ENCODE measurements at places on chromosomes 1 and 21.

DNA sequence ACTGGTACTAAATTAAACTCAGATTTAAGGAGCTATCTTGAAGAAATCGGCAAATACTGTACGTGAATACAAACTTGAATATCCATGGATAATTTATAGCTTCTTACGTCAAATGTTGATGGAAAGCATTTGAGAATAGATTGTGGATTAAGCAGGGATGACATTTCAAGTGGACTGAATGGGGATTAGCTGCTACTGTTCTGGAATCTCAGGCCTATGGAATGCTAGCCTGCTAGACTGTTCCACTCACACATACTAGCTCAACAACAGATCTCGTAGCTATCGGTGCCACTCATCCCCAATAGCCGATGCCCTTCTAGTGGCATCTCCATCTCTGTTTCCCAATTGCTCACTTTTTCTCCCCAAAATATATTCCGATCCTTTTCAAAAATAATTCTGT, 62.0 kb upstream of the USP25 start:
- no peak for DNase-seq

DNA sequence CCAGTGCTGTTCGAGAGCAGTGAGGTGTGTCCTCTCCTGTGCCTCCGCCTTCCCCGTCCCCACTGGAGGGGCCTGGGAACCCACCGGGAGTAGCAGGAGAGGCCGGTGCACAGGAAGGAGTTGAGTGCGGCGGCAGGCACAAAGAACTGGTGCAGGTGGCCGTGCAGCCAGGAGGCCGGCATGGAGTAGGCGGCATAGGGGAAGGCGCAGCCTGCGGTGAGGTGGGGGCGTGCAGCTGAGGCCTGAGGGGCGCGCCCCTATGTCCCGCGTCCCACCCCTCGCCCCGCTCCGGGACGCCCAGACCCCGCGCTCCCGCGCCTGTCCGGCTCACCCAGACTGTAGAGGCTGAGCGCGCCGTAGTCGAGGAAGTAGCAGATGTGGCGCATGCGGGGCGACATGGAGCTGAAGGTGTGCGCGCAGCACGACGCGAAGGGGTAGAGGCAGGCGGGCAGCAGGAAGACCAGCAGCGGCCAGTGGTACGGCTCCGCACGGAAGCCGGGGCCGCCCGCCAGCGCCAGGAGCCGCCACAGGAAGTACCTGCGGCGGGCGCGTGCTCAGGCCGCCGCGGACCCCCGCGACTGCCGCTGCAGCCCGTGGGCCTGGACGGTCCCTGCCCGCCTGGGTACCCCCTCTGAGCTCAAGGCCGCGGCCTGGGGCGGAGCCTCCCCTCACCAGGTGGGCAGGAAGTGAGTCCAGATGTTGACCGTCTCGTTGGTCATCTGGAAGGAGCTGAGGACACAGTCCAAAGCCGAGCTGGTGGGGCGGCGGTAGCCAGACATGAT, 2.2 kb downstream of the PAQR6 start:
- DNase-seq, result peak; percentile 54

GRCh38 chr1:10054465-10054864, 21.7 kb downstream of the UBE4B start:
- DNase-seq, result no peak

DNA sequence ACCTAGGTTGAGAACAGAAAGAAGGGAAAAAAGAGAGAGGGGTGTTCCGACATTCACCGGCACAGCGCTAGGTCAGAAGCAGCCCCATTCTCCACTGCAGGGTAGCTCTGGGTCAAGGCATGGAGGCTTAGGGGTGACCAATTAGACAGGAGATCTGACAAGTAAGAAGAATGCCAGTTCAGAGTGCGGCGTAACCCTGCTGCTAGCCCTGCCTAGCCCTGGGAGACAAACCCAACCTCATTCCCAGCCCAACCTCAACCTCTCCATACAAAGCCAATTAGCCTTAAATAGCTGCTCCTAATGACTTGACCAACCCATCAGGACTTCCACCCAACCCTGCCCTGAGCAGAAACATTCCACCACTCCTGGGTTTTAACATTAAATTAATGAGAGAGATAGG, 3.4 kb downstream of the PRELP start:
- DNase-seq, result no peak

- no peak for DNase-seq
These were observed 87.6 kb downstream of the PDE9A start for GRCh38 chr21:42741066-42741465.

DNA sequence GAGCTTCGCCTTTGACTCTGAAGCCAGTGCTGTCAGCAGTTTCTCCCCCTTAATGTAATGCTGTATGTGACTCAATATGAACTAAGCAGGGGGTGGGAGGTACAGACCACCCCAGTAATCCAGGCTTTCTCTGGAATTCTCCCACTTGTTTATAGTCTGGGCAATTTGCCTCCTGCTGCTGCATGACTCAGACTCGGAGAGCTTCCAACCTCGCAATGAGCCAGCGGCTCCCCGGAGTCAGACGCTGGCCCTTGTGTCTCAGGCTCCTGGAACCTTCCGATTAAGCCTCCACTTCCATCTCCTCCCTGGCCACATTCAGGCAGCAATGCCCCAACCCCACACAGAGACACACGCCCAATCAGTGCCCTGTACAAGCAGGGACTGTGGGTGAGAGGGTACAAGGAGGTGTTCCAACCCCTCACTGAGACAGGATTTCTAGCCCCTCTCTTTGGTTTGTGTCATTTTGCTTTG, 471.7 kb upstream of the VAMP3 start:
- no peak for DNase-seq

DNA sequence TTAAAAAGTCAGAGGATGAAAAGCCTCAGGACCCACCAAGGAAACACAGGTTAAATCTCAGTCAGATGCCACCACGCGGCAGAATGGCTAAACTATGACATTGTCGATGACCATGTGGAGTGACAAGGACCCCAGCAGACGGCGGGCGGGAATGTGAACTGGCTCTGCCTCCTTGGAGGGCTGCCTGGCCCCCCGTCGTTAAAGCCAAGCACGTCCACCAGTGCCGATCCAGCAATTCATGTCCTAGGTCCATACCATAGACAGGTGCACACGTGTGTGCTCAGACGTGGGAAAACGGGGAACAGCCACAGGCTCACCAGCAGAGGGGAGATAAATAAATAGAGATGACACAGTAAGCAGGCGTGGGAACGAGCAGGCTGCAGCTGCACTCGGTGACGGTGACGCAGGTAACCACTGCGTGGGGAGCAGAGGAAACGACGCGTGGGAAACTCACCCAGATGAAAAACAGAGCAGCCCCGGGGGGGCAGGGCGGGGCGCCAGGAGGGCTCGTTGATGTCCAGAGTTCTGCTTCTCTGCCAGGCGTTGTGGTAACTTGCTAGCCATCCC, 28.3 kb upstream of the PCBP3 start:
- DNase-seq, result peak; percentile 90

GRCh38 chr1:98048751-98049325, 128.0 kb upstream of the DPYD start:
- DNase-seq, result no peak

- DNase-seq, result no peak
These were observed 111.7 kb upstream of the COA6 start for GRCh38 chr1:234261545-234261944.

DNA sequence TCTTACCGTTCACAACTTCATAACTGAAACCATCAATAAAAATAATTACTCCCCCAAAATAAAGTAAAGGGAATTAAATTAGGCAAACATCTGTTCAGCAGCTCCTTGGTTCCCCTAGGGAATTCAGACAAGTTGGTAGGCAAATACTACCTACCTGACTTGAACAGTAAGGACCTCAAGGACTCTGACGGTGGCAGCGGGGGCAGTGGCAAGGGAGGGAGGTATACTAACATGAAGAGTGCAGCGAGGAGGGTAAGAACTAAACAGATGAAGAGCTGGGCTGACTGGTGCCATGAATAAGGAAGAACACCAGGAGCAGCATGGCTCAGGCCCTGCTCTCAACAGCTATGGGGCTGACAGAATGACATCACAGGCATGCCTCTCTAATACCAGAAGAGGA, 33.1 kb downstream of the MTOR start:
- no peak for DNase-seq

DNA sequence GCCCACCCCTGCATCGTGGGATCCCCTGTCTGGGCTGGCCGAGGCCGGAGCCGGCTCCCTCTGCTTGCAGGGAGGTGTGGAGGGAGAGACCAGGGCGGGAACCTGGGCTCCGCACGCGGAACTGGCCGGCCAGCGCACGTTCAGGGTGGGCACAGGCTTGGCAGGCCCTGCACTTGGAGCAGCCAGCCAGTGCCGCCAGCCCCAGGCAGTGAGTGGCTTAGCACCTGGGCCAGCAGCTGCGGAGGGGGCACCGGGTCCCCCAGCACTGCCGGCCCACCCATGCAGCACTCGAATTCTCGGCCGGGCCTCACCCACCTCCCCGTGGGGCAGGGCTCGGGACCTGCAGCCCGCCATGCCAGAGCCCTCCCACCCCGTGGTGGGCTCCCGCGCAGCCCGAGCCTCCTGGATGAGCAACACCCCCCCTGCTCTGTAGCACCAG, 422.6 kb downstream of the AMY1C start:
- no peak for DNase-seq

DNA sequence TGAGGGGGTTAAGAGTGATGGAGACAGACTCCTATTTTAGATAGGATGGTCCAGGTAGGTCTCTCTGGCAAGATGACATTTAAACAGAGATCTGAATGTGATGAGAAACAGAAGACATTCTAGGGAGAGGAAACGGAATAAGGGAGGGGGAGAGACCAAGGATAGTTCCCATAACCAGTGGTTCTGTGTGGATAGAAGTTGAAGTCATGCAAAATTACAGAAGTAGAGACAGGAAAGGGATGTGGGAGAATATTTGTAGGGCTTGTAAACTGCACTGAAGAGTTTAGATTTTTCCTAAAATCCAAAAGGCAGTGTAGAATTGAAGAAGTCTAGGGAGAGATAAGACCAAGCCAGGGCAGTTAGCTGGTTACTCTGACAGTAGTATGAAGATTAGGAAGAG, 200.6 kb downstream of the GRIK1 start:
- DNase-seq, result no peak
